ENCODE measurements at places on chromosomes 4 and X.

DNA sequence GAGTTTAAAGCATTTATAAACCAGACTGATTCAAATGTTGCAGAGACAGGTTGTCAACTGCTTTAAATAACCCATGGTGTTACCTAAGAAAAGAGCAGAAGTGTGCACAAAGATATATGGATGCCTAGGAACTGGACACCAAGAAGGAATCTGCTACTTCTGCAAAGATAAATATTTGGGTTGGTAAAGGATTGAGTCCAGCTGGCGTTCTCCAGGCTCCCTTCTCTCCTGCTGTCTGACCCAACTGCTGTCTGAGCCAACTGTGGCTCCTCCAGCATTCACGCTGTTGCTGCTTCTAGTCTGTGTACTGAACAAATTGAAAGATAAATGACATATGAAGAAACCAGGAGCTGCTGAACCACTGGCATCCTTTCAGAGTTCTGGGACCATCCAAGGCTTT lies 1167.8 kb upstream of the PRKX start:
- no peak for DNase-seq

DNA sequence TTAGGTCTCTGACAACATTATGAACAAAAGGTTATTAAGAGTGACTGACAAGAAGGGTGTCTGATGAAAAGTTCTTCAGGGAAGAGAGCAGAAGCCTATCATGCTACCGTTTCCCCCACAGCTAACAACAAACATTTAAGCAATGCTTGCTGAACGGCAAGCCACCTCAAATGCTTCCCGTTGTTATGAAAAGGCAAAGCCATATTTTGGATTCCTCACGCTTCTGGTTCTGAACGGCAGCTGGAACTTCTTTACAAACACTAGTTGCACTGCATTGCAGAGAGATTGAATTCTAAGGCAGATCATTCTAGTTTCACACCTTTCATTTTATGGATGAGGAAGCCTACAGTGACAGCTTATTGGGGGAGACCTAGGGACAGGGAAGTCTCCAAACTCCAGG lies 48.6 kb upstream of the NAP1L5 start:
- DNase-seq = no peak

DNA sequence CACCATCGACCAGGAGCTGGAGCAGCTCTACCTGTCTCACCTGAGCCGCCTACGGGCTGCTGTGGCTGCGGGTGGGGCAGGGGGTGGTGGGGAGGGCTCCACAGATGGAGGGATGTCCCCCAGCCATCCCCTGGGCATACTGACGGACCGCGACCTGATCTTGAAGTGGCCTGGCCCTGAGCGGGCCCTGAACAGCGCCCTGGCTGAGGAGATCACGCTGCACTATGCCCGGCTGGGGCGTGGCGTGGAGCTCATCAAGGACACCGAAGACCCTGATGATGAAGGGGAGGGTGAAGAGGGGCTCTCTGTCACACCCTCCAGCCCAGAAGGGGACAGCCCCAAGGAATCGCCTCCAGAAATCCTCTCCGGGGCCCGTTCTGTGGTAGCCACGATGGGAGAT lies 16.5 kb downstream of the PPP1R3F start:
- no peak for DNase-seq

DNA sequence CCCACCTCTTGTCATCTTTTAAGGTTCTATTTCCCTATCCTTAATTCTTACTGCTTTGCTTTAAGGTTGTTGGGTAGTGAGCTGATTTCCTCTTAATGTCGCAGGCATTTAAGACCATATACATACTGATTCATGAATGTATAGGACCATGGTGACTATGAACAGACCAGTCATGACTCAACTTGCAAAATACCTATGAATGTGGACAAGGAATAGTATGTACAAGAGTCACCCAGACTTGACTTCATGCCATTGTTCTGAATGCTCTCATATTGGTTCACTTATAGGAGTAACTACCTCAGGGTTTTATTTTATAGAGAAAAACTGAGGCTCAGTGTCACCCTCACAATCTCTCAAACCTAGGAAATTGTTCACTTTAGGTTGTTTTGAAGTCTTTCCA lies 44.3 kb downstream of the CCNG2 start:
- no peak for DNase-seq

GRCh38 chr4:4677556-4678522 lies 136.0 kb upstream of the STX18 start:
- no peak for DNase-seq

DNA sequence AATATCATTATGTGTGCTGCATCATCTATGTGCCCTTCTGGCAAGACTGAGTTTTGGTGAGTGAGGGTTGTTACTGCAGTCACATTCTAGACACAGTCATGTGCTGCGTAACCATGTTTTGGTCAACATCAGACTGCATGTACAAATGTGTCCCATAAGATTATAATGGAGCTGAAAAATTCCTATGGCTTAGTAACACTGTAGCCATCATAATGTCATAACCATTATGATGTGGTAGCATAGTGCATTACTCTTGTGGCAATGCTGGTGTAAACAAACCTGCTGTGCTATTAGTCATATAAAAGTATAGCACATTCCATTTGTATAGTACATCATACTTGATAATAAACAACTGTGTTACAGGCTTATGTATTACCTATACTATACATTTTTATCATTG lies 198.1 kb upstream of the NUDT6 start:
- DNase-seq = no peak

GRCh38 chr4:99966692-99967091 lies 16.6 kb upstream of the H2AZ1 start:
- no peak for DNase-seq

DNA sequence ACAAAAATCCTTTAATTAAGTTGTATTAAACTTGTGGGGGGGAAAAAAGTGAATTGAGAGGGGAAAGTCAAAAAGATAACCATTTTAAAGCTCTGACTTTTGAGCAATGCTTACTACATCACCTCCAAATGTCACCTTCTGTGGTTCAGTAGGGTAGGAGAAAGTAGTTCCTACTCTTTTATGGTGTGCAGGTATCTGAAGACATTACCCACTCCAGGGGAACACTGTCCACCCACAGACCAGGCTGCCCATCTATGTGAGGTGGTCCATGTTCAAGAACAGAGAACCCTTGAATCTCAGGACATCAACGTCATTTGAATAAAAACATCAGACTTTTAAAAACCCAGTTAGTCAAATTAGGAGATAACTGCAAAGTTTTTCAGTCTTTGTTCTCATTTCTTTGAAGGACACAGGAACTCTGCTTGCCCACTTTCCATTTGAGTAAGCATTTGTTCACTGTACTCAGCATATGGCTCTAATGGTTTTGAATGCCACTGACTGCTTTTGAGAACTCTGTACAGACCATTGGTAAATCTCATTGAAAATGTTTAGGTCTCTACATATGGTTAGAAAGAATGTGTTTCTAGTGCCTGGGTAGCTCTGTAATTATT lies 18.4 kb downstream of the NMU start:
- DNase-seq = no peak

- no peak for DNase-seq
These were observed 12.1 kb upstream of the TLR8 start for GRCh38 chrX:12894074-12895030.
